Foreskin keratinocyte (primary cell): ENCODE measurements at places on chromosomes 4 and X. TPM values are rescaled to one million over a fixed set of nuclear protein-coding genes. Genes with fewer than 3 reads are reported as not detected.

- DNase-seq, result no peak
Measured at GRCh38 chrX:109643687-109644086, 18.7 kb upstream of the KCNE5 start.

GRCh38 chr4:176340871-176341685 is 21.3 kb downstream of the SPCS3 start:
- no peak for DNase-seq

GRCh38 chr4:136599890-136600289 is 932.4 kb downstream of the PCDH18 start:
- no peak for DNase-seq

DNA sequence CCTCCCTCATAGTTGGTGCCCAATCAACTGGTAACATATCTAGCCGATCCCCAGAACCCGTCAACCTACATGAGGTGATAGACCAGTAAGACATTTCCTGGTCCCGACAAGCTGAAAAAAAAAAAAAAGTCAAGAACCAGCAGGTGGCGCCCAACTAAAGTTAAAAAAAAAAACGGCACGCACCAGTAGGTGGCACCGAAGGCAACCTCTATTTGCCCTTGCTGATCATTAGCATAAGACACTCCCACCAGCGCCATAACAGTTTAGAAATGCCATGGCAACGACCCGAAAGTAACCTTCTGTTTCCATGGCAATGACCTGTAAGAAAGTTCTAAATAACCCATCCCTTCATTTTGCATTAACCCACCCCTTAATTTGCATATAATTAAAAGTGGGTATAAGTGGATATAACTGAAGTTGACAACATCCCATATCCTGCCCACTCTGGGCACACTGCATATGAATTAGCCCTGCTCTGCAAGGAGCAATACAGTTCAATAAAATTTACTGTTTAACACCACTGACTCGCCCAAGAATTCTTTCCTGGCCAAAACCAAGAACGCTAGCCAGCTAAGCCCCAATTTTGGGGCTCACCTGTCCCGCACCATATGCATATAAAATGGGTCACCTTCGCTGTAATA is 83.9 kb upstream of the SPANXB1 start:
- DNase-seq, result peak; percentile 30

- DNase-seq, result no peak
Measured at GRCh38 chrX:23937100-23937499, 29.3 kb downstream of the CXorf58 start.

- DNase-seq, result no peak
Measured at GRCh38 chr4:76943790-76944189, 5.8 kb upstream of the SEPTIN11 start.

- DNase-seq, result no peak
Measured at GRCh38 chrX:40202456-40202855, 104.7 kb upstream of the BCOR start.

GRCh38 chr4:53507671-53508286 is 83.5 kb downstream of the LNX1 start:
- DNase-seq, result no peak

DNA sequence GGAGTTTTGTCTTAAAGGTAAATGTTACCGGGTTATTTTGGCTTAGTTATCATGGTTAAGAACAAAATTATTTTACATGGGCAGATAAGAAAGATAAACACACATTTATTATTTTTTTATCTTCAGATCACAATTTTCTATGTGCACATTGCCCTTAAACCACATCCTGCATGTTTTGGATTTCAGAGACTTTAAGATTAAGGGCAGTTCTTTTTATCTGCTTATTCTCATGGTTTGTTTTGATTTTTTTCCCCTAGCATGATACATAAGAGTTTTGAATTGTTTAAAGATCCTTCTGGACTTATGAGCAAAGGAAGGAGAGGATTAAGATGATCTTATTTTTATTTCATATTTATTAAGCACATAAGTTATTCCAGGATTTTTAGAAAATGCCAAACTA is 190.1 kb upstream of the BMP3 start:
- no peak for DNase-seq

DNA sequence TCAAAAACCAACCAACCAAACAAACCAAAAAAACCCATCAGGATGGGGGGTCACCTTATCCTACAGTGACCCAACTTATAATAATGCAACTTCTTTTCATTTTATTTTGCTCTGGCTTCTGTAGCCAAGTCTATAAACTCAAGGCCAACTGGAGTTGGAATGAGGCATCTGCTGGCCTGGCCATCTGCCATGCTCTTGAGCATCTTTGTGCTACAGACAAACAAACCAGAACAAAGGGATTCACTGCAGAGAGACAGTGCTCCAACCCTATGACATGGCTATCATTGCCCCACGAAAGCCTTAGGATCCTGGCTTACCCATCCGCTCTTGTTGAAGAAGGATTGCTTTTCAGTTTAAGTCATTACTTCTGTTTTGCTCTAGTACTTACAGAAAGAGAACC is 49.2 kb upstream of the SCRG1 start:
- no peak for DNase-seq

- DNase-seq, result peak; percentile 24
Measured at GRCh38 chr4:149706942-149707341, 108.7 kb downstream of the IQCM start.

DNA sequence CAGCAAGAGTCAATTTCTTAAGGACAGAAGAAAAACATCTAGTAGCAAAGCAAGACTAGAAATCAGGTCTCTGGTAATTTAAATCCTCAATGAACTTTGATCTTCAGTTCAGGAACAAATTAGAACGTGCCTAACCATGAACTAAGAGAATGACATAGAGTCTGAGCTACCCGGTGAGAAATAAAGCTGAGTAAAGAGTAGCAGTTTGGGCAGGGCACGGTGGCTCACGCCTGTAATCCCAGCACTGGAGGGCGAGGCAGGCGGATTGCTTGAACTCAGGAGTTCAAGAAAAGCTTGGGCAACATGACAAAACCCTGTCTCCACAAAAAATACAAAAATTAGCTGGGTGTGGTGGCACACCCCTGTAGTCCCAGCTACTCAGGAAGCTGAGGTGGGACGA is 37.7 kb downstream of the ACE2 start:
- DNase-seq, result no peak

DNA sequence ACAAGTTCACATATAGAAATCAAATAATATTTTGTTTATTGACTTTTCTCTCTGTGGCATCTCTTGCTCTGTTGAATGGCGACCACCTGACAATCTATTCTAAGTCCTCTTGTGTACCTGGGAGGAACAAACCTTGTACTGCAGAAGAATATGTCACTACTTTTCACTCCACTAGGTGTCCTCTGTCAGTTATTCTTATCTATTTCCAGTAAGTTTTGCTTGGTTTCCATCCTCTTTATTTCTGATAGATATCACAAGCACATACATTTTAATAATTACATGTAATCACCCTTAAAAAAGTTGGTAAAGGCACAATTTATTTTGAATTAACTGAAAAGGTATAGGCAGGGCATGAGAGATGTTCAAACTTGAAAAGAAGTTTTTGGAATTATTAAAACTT is 238.4 kb downstream of the SNCA start:
- no peak for DNase-seq

GRCh38 chrX:142249721-142250120 is 44.6 kb upstream of the MAGEC2 start:
- peak; percentile 9 for DNase-seq

- DNase-seq, result no peak
Measured at GRCh38 chr4:32022071-32022470, 1301.9 kb downstream of the PCDH7 start.

GRCh38 chr4:71607780-71608677 is 175.8 kb downstream of the GC start:
- DNase-seq, result peak; percentile 82

DNA sequence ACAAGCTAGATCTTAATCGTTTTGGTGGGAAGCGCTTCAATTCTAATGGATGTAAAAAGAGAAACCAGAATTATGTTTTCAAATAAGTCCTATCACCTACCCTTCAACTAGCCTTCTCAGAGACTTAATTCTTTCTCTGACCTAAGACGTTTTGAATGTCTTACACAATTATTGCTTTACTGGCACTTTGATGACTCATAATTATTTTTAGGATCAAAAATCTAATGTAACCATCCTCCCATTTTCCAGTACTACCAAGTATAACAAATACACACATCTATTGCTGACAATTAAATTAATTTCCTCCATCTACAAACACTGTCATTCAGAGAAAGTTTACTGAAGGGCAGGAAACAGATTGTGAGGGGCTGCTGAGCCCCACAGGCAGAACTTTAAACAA is 108.6 kb downstream of the PPP3CA start:
- DNase-seq, result peak; percentile 47

DNA sequence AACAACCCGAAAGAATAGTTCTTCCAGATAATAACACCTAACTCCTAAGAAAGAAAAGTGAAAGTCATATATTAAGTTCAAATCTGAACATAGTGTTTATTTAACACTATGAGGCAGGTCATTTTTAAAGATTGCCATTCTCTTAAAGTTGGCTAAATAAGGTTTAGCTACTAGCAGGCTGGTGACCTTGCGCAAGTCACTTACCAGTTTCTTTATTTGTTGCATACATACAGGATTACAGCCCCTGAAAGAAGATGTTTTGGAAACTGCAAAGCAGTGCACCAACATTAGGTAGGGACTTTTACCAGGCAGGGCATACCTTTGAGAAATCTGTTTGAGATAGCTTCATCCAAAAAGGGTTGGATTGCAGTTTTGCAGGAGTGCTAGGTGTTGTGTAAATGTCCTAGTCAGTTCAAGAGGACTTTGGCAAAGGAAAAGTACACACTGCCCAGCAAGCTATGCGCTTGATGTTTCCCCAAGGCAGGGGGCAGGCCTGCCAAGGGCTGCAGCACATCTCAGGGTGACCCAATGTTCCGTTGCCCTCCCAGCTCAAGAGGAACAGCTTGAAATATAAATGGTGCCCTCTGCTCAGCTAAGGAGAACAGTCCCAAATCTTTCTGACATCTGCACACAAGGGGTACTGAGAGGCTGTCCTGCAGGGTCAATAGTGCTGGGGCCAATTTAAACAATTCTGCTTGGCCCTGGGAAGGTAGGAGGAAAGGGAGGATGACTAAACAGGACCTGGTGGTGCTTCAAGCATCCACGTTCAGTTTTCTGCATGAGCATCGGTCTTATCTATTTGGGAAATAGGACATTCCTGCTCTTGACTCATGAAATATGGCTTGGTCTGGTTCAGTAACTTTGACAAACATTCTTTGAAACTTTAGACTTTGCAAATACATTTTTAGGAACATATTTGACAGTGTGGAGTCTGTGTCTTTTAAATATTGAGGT is 130.8 kb downstream of the COL4A6 start:
- no peak for DNase-seq

The PRDM5 gene
- 9.0 and 10.9 TPM in 2 replicates for total RNA-seq

The BMP3 gene
- not detected in 2 replicates for total RNA-seq

The CPLX1 gene
- total RNA-seq, result 0.07 and 0.10 TPM in 2 replicates

The EMD gene
- 45.8 and 48.5 TPM in 2 replicates for total RNA-seq

The GAB1 gene
- total RNA-seq, result 10.4 and 12.8 TPM in 2 replicates

The MTMR8 gene
- 1.2 and 1.4 TPM in 2 replicates for total RNA-seq
